Left forelimb (tissue), 1 donor: ENCODE measurements at places on chromosomes 2 and 18.

- no peak for DNase-seq
Observed at GRCh38 chr2:231931481-231931915, 5.3 kb upstream of the NPPC start.

DNA sequence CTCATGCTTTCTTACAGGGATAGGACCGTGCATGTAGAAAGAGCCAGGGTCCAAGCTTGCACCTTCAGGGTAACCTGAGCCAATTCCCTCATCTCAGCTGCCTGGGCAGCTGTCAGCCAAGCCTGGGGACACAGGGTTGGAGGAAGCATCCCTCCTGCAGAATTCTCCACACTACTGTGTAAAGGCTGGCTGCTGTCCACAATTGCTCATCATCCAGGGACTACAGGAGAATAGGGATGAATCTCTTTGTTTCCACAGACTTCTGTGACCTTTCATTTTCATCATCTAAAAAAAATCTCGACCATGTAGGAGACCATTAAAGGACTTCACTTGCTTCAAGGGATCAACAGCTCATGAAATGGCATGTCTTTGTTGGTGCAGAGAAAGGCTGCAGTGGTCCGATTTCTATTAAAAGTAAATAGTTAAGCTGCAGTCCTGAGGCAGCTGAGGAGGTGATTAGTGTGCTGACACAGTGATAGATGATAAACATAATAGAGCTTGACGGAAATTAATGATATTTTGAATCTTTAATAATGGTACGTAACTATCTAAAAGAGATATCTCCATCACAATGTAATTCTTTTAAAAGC lies 74.4 kb upstream of the COPS8 start:
- no peak for DNase-seq

- no peak for DNase-seq
Observed at GRCh38 chr2:168814046-168814445, 11.6 kb downstream of the NOSTRIN start.

- peak; percentile 12 for DNase-seq
Observed at GRCh38 chr18:79935925-79936324, 15.5 kb downstream of the SLC66A2 start.

DNA sequence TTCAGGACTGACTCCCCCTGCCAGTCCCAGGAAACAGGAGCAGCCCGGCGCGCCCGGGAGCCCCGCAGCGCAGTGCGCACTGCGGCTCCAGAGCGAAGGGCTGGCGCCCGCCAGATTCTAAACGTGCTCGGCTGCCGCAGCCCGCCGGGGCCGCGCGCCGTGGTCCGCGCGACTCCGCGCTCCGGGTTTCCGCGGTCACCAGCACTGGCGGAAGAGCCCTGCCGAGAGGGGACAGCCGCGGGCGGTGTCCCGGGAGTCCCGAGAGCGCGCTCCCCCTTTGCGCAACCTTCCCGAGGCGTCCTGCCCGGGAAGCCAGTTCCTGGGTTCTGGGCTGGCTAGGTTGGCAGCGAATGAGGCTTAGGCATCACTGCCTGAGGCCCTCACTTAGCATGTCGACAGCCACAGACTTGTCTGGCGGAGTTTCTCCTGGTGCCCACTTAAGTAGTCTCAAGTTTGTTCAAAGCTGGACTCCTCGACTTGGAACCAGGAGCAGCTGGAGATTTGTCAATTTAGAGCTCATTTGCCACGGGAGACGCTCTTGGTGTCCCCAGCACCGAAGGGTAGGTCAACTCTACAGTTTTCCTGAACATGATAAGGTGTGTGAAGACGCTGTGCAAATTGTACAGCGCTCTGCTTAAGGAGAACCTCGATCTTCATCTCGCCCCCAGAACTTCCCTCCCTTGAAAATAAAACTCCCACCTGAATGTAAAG lies 1.5 kb upstream of the VSNL1 start:
- DNase-seq, result peak; percentile 83

GRCh38 chr2:119142824-119143223 lies 15.7 kb downstream of the C1QL2 start:
- no peak for DNase-seq

DNA sequence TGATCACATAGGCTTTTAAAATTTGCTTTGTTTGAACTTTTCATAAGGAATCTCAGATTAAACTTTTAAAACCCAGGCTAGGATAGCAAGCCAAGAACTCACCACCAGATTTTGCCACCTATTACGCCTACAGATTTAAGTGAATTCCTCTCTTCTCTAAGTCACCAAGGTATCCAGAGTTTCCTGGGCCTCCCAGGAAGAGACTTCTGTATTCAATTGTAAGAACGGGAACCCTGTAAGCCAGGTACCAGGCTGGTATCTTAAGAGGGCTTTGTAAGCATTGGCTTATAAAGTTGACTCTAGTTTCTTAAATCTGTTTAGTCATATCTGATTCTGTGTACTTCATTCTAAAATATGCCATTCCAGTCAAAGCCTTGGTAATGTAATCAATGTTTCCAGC lies 285.1 kb downstream of the MBD5 start:
- DNase-seq, result no peak

DNA sequence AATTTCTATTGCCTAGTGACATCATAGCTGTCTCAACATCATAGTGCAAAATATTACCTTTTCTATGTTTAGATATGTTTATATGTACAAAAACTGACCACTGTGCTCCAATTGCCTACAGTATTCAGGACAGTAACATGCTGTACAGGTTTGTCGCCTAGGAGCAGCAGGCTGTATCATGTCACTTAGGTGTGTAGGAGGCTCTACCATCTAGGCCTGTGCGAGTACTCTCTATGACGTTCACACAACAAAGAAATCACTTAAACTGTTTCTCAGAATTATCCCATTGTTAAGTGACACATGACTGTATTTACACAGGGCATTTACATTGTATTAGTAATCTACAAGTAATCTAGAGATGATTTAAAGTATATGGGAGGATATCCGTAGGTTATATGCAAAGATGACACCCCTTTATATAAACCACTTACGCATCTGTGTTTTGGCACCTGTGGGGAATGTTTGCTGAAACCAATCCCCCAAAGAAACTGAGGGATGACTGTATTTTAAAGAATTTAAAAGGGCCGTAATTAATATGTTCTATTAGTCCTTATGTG lies 24.7 kb downstream of the IL1R2 start:
- no peak for DNase-seq

- DNase-seq, result no peak
Observed at GRCh38 chr2:151632993-151633565, 101.2 kb downstream of the NEB start.

- no peak for DNase-seq
Observed at GRCh38 chr2:88690591-88691338, 708 bp upstream of the RPIA start.

- DNase-seq, result no peak
Observed at GRCh38 chr18:22856870-22857269, 76.3 kb upstream of the RBBP8 start.

DNA sequence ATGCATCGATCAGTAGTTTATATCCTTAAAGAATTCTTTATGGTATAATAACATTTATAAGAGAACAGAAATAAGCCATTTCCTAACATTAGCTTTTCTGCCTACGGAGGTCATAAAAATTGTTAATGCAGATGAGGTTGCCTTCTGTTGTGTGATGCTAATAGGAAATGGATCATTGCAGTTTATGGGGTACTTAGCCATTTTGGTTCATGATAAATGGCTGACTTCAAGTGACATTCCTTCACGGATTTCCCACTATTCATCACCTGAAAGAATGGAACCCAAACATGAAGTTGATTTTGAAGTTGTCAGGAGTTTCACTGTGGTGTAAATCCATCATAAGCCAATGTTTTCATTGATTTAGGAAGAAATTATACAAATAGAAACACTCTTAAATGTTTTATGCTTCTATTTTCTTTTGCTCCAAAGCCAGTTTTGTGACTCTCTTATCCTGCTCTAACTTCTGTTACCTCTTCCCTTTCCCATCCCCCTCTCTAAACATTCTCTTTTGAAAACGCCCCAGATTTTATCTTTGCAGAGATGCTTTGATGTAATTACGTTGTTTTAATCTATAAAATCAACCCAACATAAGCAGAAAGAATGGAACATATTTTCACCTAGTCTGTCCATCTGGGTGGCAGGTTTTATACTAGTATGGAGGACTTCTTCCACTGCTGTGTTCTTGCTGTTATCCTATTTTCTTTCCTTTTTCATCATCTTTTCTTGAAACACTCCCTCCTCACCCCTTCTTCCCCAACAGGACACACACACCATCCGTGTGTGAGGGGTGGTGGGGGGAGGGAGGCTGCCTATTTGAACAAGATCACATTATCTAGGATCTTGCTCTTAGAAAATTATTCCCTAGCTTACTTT lies 58.2 kb downstream of the GREB1L start:
- DNase-seq, result no peak

- peak; percentile 30 for DNase-seq
Observed at GRCh38 chr2:128501700-128502099, 183.0 kb upstream of the HS6ST1 start.

GRCh38 chr2:118989481-118989880 lies 47.5 kb downstream of the MARCO start:
- DNase-seq, result no peak

GRCh38 chr2:177906041-177906718 lies 166.4 kb downstream of the PDE11A start:
- no peak for DNase-seq

- DNase-seq, result no peak
Observed at GRCh38 chr2:156329031-156329926, 3.2 kb downstream of the NR4A2 start.

- no peak for DNase-seq
Observed at GRCh38 chr2:162063899-162064298, 10.1 kb downstream of the DPP4 start.

DNA sequence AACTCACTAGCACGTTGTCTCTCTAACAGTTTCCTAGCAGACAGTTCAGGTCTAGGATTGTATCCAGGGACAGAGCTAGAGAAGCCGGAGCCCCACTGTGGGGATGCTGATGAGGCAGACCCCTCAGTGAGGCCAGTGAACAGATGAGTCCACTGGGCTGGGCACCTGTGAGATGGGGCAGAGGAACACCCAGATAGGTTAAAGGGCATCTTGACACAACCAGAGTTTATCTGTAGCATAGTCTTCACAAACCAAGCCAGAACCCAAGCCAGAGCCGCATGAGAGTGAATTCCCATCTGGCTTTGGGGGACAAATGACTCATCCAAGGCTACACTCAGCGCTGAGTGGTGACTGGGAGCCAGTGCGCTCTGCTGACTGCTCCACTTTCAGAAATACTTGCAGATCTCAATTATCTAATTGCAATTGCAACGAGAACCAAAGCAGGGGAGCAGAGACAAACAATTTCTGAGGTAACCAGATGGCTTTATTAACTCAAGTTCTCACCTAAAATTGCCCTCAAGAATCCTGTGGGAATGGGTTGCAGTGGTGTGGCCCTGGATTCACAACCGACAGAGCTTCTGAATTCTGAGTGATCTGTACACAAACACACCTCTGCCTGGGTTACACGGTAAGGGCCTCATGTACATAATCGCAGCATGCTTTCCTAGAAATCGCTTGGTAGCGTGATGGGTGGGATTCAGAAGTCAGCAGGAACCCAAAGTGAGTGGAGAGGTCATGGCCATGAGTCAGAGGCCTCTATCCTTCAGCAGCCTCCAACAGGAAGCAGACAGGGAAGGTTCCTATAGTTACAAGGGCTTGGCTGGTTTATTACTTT lies 48.7 kb upstream of the MSH2 start:
- DNase-seq, result no peak

GRCh38 chr2:126669772-126670171 lies 13.8 kb downstream of the GYPC start:
- DNase-seq, result no peak

DNA sequence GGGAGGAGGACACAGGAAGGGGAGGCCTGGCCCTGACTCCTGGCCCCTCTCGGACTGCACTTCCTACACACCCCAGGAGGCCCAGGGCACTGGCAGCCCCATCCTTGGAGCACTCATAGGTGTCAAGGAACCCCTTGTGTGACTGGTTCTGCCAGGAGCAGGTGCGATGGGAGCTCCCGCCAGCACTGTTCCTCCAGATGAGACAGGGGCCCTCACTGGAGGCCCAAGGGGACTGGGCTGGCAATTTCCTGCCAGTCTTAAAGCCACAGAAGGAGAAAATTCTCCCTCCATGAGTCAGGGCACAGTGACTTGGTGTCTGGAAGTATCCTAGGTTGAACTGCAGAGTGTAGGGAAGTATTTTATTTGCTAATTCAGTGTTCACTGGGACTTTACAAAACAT lies 42.8 kb upstream of the MAL start:
- DNase-seq, result no peak

GRCh38 chr2:110993557-110994231 lies 127.0 kb upstream of the BCL2L11 start:
- no peak for DNase-seq

DNA sequence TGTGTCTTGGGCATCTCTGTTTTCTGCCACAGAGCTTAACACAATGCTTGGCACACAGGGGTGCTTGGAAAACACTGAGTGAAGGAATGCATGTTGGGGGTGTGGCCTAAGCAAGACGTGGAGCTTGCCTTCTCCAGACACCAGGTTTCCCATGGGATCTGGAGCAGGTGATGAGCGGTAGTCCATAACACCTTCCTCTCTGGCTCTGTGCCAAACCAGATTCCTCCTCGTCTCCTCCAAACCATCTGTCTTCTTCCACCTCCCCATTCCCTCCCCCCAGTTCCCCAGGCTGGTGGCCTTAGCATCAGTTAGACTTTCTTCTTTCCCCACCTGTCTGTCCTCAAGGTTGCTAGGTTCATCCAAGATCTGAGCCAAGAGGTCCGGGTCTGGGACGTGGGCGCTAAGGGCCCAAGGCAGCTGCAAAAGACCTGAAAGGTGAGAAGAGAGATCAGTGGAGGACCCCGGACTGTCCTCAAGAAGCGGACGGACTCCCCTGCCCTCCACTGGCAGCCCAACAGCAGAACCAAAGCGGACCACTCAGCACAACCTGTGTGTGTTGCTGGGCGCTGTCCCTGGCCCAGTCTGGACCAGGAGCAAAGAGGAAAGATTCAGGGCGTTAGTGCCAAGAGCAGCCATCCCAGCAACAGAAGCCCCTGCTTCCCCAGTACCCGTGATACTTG lies 1.2 kb upstream of the ITM2C start:
- DNase-seq, result no peak

DNA sequence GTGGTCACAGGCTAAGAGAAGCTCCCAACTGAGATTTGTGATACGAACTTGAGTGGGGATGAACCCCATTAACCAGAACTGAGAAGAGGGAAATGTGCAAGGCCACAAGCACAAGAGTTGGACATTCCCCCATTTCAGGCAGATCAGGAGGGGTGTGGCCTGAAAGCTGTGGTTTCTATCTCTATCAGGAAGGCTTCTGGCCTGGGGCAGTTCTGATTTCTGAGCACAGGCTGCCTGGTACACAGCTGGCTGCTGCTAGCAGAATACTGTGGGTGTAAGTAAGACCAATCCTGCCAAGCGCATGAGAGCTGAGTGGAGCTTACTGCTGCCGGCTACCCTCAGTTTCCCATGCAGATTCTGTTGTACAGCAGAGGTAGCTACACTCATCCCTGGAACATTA lies 484.6 kb downstream of the SATB2 start:
- no peak for DNase-seq
